ENCODE measurements at places on chromosomes 6 and 20. TPM values are rescaled to one million over a fixed set of nuclear protein-coding genes. Genes with fewer than 3 reads are reported as not detected.

The SYNE1 gene
- 50.6 TPM for polyA plus RNA-seq

DNA sequence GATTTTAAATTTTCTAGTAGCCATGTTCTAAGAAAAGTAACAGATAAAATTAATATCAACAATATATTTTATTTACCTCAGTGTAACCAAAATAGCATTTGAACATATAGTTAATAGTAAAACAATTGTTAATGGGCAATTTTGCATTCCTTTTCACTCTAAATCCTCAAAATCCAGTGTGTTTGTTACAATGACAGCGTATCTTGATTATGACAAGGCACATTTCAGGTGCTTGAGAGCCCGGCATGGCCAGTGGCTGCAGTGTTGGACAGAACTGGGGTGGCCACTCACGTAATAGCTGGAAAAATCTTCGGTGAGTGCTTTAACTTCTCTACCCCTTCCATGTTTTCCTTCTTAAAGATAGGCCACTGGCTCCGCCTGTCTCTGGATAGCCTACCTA lies 248.0 kb upstream of the RREB1 start:
- DNase-seq: no peak

DNA sequence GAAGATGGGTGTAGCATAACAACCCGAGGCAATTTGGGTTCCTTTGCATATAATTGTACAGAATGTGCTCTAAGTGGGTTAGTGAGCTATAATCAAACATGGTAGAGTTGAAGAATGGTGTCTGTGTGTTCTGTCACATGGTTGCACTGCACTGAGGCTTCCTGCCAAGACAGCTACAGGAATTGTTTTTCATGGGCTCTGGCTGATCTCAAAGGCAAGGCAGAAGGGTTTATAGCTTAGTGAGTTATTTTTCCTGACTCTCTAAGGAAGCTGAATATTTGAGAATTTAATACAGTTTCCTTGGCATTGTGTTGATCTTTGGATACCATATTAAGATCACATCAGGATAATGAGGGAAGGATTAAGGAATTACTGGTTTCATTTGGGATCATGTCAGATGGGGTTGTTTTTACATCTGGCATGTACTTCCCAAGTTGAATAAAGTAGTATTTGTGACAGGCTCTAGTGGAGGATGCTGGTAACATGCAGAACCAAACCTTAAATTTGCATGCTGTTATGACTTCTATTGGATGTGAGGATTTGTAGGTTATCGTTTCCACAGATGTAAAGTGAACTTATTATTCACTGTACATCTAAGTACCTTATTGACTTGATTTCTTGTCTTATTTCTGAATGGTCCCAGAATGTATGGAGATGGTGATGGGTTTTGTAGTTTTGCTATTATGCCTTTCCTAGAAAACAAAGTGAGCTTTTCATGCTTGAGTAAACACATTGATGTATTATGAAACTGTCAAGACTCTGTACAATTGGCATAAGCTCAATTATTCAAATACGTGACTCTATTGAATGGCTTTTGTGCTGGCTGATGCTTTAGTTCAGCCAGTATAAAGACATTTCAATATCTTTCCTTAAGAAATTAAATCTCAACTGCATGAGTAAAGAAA lies 43.3 kb downstream of the LRRC1 start:
- DNase-seq: no peak

GRCh38 chr20:50309280-50309763 lies 118.7 kb downstream of the CEBPB start:
- DNase-seq: no peak

GRCh38 chr20:6630514-6630913 lies 137.0 kb upstream of the BMP2 start:
- no peak for DNase-seq

The TAGAP gene
- polyA plus RNA-seq: 151 TPM

GRCh38 chr6:44624936-44625573 lies 237.5 kb downstream of the CDC5L start:
- no peak for DNase-seq

- no peak for DNase-seq
Measured at GRCh38 chr20:8535403-8536261, 403.6 kb downstream of the PLCB1 start.

DNA sequence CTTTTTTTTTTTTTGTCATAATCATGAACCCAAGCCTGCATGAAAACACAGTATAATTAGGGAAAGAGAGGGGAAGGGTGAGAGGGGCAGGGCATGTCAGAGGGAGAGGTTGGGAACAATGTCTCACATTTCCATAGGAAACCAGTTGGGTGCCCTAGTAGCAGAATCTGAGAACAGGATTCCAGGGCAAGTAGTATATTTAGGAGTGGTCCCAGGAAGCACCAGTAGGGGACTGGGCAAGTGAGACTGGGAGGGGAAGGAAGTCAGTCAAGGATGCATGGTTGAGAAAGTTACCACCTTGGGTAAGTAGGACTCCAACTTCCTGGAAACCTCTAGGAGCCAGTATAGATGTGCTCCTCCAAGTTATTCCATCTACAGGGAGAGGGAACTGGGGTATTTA lies 88.6 kb upstream of the MAFB start:
- no peak for DNase-seq

GRCh38 chr20:34316196-34316814 lies 13.2 kb upstream of the AHCY start:
- DNase-seq: no peak

- DNase-seq: peak; percentile 47
Measured at GRCh38 chr20:57092112-57092899, 174.1 kb downstream of the BMP7 start.

The SASH1 gene
- not detected for polyA plus RNA-seq

DNA sequence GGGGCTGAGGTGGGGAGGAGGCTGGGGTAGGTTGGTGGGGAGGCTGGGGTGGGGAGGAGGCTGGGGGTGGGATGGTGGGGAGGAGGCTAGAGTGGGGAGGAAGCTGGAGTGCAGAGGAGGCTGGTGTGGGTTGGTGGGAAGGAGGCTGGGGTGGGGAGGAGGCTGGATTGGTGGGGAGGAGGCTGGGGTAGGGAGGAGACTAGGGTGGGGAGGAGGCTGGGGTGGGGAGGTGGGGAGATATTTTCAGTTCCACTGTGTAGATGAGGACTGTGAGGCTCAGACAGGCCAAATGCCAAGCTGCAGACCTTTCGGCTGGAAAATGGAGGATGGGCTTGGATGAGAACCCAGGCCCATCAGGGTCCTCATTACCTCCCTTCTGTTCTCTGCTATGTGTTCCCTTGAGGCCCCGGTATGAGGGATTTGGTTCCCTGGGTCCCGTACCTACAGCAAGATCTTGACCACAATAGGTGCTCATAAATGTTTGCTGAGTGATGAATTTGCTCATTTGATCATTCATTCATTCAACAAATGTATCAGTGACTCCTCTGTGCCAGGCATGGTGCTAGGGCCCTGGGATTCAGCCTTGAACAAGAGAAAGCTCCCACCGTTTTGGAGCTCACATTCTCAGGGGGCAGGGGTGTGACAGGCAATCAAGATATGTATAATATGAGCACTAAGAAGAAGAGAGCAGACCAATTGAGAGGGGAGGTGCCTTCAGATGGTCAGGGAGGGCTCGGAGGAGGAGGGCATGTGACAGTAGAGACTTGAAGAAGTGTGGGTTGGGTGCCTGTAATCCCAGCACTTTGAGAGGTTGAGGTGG lies 36.1 kb upstream of the NOL4L start:
- peak; percentile 22 for DNase-seq

DNA sequence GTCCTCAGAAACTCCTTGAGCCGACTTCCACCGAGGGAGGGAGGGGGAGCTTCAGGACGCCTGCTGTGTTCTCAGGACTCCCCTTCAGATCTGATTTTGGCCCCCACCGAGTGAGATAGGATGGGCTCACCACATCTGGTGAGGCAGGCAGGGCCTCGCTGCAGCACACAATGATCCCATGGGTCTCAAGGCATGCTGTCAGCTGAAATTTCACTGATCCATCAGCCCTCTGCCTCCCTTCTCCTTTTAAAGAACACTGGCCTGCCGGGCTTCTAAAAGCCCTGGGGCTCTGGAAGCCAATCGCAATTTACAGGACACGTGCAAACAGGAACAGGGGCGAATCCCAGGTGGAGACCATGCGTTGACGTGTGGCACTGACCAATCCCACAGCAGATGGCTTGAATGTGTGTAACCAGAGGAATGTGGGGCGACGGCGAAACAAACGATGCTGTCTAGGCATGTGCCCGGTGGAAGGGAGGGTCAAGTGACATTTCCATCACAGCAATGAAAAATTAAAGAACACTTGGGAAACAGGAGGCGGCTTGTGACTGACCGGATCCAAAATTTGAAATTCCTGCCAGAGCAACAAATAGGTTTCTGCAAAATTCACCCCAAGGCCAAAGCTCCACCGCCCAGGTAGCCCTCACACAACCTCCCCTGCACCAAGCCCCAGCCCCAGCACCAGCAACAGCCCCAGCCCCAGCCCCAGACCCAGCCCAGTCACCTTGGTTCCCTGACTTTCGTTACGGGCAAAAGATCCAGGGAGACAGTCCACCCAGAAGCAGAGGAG lies 167.1 kb upstream of the ZNF337 start:
- DNase-seq: no peak

GRCh38 chr6:166245148-166245547 lies 63.0 kb downstream of the PRR18 start:
- DNase-seq: no peak

The NUDT3 gene
- polyA plus RNA-seq: 10.4 TPM

DNA sequence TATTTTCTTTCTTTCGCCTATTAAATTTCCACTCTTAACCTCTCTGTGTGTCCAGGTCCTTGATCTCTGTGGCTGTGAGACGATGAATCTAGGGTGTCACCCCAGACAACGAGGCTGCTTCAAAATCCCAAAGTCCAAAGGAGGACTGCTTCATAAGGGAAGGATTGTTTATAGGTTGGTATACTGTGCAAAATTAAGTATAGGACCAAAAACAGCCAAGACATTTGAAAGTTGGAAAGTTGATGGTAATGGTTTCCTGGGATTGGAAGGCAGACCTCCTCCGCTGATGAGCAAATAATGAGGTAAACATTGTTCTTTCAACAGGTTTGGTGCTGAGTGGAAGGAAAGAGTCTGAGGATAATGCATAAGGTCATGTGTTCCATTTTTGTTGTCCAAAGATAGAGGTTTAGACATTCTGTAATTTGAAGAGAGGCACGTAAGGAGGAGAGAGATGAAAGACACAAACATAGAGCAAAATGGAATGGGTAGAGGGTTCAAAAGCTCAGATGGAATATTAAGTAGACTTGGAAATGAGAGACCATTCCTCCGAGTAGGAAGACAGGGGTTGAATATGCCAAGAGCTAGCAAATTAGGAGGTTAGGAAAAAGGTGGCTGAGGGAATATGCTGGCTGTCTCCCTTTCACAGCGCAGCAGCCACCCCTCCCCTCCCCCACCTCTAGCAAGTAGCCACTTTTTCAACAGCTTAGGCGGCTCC lies 24.8 kb downstream of the ZNF311 start:
- DNase-seq: no peak

Data from naive thymus-derived CD4-positive, alpha-beta T cell (primary cell).